ENCODE measurements at places on chromosomes 1 and 21. TPM values are rescaled to one million over a fixed set of nuclear protein-coding genes. Genes with fewer than 3 reads are reported as not detected.

DNA sequence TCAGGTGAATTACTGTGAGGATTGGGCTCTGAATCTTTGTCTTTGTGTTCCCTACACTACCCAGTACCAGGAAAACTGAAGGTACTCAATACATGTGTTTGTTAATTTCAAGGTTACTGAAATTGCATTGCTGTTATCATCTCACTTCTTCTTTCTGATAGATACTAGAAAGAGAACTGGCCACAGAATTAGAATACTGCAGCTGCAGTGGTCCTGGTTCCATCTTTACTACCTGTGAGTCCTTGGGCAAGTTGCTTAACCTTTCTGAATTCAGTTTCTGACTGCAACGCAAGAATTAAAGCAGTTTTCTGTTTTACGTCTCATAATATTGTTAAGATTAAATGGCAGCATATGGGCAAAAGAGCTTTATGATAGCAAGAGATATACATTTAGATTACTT lies 263.5 kb downstream of the LMO4 start:
- no peak for DNase-seq

DNA sequence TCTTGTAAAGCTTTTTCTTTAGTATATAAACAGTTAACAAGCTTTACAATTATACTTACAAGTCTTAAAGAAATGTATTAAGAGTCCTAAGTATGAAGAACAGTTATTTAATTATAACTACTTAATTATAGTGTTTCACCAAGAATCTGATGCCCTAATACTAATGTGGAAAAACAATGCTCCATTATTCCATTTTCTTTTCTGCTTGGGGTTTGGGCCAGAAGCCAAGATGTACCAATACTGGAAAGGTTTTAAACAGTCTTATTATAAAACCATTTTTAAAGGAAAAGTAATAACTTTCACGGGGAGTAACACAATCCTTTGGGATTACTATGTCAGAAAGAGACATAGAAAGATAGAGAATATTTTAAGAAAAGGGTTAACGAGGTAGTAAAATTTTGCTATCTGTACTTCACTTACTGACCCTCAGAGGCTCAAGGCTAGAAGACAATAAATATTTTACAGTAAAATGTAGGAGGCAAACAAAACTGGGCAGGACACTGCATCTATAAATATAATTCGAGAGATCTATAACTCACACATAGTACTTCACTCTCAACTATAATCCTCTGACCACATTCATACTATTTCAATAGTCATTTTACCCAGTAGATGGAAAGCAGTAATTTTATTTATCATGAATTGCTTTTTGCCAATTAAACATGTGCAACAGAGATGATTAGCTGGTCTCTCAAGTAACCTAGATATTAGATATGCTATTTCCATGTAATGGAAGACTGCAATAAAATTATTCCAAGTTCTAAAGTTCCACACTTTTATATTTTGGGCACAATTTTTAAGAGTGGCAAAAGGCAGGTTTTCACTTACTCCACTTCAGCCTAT lies 63.9 kb downstream of the LTN1 start:
- no peak for DNase-seq

- peak; percentile 95 for DNase-seq
Observed at GRCh38 chr1:29688471-29689365, 452.4 kb downstream of the PTPRU start.

GRCh38 chr1:157151506-157151905 lies 13.3 kb upstream of the ETV3 start:
- DNase-seq = no peak

GRCh38 chr1:231695439-231696255 lies 69.1 kb downstream of the DISC1 start:
- peak; percentile 59 for DNase-seq

DNA sequence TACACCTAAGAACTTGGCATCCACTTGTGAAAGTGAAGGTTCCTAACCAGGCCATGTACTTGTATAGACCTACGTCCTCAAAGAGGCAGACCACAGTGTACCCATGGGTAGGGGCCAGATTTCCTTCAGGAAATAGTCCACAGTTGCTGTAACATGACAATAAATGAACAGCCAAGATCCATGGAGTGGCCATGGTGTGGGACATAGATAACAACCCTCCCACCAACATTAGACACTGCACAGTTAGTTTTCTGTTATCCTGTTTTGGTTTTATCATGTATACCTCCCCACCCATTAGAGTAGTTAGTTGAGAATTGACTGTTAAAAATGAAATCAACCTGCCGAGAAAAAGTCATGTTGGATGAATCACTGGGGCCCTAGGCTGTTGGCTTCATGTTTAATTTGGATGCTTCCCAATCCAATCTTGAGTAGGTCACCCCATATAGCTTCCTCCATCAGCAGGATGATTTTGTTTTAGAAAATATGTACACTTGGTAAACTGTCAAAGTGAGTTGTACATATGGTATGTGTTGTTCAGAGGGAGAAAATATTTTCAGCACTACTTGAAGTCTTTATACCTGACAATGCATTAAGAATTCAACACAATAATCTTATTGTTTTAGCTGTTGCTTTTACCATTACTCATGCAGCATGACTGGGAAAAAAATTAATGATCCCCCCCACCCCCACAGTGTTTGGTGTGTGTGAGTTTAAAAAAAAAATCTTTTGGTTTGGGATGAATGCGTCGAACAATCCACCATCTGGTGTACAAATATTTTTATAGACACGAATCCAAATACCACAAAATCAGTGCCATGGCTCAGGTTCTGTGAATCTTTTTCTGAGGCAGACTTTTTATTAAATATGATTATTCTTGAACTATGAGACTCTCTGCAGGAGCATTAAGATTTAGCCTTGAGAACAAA lies 88.3 kb upstream of the ARHGAP29 start:
- DNase-seq = peak; percentile 100

DNA sequence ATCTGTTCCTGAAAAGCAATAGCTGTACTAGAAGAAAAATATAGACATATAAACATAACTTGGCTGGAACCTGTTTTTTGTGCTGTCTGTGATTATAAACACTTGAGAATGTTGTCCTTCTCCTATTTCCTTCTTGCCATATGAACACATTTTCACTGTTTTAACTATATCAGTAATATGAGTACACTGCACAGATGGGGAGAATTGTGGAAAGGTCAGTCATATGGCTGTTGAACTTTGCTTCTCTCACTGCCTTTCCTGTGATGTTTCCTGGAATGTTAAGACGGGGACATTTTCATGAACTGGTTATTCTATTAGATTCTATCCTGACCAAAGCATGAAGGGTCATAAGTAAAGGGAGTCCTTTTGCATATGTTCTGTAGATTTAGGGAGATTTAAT lies 24.9 kb downstream of the HMCN1 start:
- DNase-seq = no peak

The OLFML2B gene
- total RNA-seq = 14.7 TPM

The G0S2 gene
- total RNA-seq = 15.1 TPM
